ENCODE measurements at places on chromosomes 12 and 14. TPM values are rescaled to one million over a fixed set of nuclear protein-coding genes. Genes with fewer than 3 reads are reported as not detected.

The CACNA2D4 gene
- 0.84 TPM for total RNA-seq

GRCh38 chr12:40202095-40203059 lies 22.4 kb upstream of the LRRK2 start:
- DNase-seq, result no peak
- H3K36me3 ChIP-seq, result no peaks in the 10 kb centered on the region
- no peaks in the 10 kb centered on the region for H3K27me3 ChIP-seq
- no peak overlapping the region for H3K4me3 ChIP-seq
- no peak overlapping the region for H3K27ac ChIP-seq
- no peaks in the 10 kb centered on the region for H3K4me1 ChIP-seq

DNA sequence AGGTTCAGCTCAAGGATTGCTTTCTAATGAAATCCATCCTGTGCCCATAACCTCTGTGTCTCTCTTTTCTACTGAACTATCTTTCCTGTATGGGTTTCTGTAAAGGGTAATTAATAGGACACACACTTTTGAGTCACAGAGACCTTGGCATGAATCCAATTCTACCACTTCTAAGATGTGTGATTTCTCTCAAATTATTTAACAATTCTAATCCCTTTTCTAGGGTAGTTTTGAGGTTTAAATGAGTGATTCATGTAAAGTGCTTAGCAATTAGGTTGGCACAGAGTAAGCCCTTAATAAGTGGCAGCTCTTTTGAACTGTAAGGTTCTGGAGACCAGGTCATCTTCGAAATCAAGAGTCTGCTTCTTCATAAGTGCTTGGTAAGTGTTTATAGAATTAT lies 202.7 kb downstream of the RASSF9 start:
- DNase-seq, result no peak
- no peak overlapping the region for H3K27ac ChIP-seq
- H3K4me1 ChIP-seq, result no peaks in the 10 kb centered on the region
- H3K4me3 ChIP-seq, result no peak overlapping the region
- H3K36me3 ChIP-seq, result no peaks in the 10 kb centered on the region

DNA sequence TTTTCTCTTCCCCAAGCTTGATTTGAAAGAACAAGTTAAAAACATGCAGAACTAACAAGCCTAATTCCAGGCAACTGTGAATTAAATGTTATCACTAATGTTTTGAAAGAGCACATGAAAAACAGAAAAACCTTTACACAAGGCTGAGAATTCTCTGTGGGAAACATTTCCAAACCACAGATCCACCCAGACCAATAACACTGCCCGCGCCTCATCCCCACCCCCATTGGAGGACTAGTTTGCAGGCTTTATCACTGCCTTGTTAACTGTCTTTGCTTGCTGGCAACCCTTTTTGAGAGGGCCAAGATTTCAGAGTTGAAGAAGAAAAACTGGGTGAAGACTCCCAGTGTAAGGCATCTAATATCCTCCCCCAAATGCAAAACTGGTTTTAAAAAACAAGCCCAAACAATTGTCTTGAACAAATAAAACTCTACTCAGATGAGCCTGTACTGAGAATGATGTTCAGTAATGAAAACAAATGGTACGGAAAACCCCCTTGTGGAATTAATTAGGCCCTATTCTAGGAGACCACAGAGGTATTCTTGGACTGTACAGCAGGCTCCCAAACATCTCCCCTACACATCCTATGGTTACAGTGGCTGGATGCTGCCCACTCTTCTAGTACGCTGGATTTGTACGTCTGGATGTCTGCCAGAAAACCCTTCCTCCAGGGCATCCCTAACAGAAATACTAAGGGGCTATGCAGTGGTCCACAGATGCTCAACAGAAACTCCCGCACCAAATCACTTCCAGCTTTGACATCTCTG lies 5.8 kb downstream of the MAX start:
- peaks cover 89% of the 10 kb centered on the region for H3K4me1 ChIP-seq
- peaks cover 36% of the 10 kb centered on the region for H3K36me3 ChIP-seq
- peak overlapping the region; percentile 71 for H3K27ac ChIP-seq
- DNase-seq, result no peak
- H3K27me3 ChIP-seq, result no peaks in the 10 kb centered on the region

DNA sequence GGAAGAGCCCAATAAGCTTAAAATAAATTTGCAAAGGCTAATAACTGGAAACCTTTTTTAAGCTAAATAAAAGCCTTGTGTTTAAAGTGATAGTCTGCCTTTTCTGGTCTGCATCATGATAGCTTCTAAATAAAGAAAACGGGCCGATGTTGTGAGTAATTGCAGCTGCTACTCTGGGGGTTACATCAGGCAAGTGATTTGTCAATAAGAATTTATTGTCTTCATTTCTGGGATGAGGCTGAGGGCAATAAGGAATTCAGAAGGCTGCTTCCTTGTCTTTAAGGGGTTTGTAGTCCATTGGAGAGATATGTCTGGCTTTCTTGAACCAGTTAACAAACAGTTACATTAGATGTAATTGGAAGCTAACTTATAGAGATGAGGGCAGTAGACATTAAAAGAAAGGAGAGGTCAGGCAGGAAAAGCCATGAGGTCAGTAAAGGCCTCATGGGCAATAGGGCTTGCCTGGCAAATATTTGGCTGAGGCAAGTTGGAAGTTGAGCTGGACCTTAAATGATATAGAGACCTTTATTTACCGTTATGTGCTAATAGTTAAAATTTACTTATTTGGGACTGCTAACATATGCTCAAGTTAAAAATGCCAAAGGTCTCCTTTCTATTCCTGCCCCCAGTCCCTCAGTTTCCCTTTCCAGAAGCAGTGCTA lies 85.0 kb downstream of the CRADD start:
- no peak for DNase-seq
- no peak overlapping the region for H3K4me3 ChIP-seq
- peaks cover 40% of the 10 kb centered on the region for H3K4me1 ChIP-seq
- H3K27me3 ChIP-seq, result no peaks in the 10 kb centered on the region
- no peak overlapping the region for H3K27ac ChIP-seq
- H3K36me3 ChIP-seq, result no peaks in the 10 kb centered on the region

GRCh38 chr12:4145990-4146859 lies 127.3 kb upstream of the CCND2 start:
- H3K36me3 ChIP-seq, result no peaks in the 10 kb centered on the region
- peak; percentile 87 for DNase-seq
- H3K4me3 ChIP-seq, result no peak overlapping the region
- peaks cover 14% of the 10 kb centered on the region for H3K27me3 ChIP-seq
- no peak overlapping the region for H3K27ac ChIP-seq
